BJ (cell line): ENCODE measurements at places on chromosomes 7 and 10.

GRCh38 chr7:55548295-55548731, 24.0 kb downstream of the VOPP1 start:
- DNase-seq = no peak

GRCh38 chr7:99825873-99826272, 1.9 kb upstream of the CYP3A43 start:
- no peak for DNase-seq

DNA sequence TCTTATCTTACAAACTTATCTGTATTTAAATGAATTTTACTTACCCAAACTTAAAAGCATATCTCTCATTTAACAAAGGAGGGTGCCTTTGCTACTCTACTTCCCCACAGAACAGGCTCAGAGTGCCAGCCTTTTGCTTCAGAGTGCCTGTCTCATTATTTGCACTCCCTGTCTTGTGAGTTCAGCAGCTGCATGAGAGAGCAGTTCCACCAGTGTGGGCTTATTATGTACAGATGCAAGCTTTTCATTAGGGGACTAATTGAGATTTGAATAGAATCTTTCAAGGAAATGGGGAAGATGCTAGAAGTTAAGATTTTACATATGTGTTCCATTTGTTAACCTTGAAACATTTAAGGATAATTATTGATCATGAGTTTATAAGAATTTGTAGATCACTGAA, 310.2 kb upstream of the LRRN3 start:
- no peak for DNase-seq

DNA sequence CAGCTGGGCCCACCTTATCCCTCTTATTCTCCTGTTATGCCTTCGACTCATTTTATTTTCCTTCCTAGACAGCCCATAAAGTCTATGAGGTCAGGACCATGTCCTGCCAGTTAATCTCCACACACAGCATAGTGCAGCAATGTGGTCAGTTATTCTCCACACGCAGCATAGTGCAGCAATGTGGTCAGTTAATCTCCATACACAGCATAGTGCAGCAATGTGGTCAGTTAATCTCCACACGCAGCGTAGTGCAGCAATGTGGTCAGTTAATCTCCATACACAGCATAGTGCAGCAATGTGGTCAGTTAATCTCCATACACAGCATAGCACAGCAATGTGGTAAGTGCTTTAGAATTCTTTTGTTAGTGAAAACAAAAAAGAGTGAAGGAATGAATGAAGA, 77.8 kb downstream of the TEX36 start:
- DNase-seq = no peak

- no peak for DNase-seq
Measured at GRCh38 chr10:5742116-5742515, 57.5 kb downstream of the TASOR2 start.

DNA sequence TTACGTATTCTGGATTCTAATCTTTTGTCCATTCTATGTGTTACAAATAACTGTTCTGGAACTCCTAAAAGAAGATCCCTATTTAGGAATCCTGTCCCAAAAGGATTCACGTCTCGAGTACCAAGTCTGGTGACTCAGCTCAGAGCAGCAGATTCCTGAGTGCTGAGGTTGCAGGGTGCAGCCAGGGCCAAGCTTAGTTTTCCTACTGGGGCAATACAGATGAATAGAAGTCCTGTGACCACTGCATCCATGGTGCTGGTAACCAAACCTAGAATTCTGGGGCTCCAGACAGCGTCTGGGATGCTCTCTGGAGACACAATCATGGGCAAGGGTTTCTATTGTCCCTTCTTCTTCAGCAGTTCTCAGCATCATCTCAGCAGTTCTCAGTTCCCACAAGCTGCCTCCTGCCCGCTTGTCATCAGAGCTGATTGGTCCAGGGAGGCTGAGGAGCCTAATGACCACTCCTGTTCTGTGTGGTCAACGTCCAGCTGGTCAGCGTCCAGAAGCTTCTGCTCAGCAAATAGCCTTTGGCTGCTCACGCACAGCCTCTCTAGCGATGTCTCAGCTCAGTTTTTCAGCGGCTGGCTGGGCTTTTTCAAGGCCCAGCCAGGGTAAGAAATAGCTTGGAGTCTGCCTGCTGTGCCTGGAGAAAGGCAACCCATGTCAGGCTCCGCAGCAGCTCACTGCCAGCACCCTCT, 50.4 kb upstream of the C7orf33 start:
- peak; percentile 8 for DNase-seq

DNA sequence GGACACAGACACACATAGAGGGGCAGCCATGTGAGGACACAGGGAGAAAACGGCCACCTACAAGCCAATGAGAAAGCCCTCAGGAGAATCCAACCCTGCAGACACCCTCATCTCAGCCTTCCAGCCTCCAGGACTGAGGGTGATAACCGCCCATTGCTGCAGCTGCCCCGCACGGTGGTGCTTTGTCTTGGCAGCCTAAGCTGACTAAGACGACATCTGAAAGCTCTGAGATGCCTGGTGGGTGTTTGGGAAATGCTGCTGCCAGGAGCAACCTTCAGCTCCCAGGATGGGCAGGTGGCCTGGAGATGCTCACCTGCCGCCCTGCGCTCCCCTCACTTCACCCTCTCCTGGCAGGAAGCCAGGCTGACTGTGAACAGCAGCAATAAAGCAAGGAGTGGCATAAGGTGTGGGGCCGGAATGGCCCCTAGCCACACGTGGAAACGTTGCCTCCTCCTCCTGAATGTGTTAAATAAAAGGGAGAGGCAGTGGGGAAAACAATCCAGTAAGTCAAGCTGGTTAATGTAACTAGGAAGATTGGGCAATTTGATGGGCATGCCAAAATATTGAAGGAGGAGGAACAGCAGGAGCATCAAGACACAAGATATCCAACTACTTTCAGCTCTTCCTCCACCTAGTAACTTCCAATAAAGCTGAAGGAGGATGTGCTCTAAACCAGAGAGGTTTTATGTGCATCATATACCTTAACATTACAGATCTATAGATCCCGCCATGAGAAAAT, 121.5 kb downstream of the TNS3 start:
- no peak for DNase-seq

DNA sequence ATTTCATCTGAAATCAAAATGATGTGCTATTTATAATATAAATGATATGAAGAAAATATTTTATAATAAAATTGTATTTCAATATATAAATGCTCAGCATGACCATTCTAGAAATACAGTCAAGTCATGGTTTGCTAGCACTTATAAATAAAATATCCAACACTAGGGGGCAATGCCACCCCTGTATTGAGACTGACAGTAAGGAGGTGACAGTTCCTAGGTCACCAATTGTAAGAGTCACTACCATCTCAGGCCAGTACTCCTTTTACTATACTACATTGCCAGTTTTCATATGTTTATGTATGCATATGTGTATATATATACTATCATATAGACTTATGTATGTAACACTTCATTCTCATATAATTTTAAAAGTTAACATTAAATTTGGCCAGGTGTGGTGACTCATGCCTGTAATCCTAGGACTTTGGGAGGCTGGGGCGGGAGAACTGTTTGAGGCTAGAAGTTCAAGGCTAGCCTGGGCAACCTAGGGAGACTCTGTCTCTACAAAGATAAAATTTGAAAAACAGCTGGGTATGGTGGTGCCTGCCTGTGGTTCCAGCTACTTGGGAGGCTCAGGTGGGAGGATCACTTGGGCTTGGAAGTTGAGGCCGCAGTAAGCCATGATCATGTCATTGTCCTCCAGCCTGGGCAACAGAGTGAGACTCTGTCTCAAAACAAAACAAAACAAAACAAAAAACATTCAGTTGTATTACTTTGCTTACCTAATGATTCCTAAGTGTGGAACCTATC, 2.4 kb upstream of the CNOT4 start:
- DNase-seq = no peak

DNA sequence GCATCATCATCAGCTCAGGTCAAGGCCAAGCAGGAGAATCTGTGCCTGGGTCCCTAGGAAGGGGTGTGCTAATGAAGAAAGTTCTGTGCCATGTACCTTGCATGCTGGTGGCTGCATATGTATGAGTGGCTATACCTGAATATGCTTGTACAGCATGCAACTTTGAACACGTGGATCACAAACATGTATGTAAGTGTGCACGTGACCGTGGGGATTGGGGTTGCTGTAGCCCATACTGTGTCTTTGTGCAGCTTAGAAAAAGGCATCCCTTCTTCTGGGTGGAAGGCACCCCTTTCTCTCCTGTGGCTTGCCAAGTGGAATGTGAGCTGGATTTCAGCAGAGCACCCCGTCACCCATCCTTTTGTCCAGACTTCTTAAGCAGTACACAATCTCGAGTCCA, 13.8 kb downstream of the EMX2 start:
- DNase-seq = no peak

DNA sequence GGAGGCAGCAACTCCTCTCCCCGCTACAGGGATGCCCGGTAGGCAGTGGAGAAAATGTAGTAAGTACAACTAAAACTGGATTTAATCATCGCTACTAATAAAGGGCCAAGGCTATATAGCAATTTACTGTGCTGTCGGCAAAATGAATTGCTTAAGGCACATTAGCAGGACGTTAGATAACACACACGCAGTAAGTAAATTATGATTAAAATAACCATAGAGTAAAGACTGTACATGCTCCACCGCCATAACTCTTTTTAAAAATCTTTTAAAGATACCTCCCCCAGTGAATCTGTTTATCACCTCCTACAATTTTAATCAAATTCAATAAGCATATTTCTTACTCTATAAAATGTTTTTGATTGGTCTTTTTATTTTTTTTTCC, 371.4 kb upstream of the MGMT start:
- no peak for DNase-seq

DNA sequence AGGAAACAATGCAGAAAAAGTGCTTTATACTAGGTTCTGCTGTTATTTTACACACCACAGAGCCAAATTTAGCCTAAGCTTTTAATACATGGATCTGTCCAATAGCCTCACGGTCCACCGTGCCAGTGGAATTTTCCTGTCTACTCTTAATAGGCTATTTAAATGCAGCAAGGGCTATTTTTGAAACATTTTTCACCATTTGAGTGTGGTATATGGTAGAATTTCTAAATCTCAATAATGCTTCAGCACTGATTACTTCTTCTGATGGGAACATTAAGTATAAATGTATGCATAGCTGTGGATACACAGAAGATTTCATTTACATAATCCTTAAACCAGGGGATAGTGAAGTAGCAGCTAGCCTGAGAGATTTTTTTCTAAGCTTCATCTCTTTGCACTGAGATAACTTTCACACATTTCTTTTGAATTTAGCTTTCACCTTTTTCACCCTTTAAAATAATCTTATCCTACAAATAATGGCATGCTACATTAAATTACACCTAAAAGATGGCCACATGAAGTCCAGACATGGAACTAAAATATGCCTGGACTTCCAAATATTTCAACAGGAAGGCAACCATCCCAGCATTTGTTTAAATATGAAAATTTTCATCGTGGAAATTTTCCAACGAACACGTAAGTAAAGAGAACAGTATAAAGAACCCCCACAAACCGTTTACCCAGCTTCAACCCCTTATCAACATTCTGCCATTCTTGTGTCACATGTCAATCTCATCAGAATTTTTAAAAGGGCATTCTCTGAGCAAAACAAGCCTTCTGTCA, 45.4 kb downstream of the AMPH start:
- no peak for DNase-seq

DNA sequence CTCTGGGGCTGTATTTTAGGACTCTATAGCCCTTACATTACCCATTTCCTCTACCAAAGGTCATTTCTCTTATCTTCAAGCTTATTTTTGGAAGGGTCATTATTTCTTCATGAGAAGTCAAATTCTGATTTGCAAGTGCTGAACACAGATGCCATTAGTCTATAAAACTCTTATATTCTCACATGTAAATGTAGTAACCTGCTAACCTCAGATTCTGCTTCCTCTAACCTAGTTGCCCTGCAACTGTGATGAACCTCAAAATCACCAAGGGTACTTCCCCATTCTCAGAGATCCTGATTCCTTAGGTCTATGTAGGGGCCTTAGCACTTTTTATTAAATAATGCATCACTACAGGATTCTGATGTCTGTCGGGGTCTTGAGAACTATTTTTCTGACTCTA, 6.3 kb downstream of the FAS start:
- no peak for DNase-seq

- no peak for DNase-seq
Measured at GRCh38 chr10:34360984-34361383, 454.1 kb downstream of the PARD3 start.

DNA sequence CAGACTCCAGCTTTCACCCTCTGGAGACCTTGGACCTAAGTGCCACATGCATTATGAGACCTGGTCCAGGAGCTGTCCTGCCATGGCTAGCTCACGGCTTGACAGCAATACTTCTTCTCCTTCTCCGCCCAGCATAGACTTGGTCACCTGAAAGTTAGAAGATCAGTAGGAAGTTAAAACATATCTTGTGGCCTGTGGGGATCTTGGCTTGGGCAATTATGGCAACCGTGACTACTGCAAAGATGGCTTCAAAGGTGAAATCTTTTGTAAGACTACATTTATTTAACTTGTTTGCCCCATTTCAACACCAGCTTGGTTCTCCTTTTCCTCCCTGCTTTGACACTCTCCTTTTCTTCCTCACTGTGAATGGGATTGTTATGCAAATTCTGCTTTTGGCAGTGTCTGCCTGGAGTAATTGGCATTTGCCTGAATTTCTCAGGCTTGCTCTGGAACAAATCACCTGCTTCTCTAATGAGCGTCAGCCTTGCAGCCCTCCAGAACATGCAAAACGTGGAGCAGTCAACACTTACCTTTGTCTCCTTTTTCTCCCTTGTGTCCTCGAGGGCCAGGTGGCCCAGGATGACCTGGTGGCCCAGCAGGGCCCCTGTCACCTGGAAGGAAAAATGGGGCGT, 53.4 kb downstream of the COL17A1 start:
- no peak for DNase-seq

GRCh38 chr7:92987095-92987494, 130.7 kb downstream of the SAMD9 start:
- DNase-seq = peak; percentile 21

DNA sequence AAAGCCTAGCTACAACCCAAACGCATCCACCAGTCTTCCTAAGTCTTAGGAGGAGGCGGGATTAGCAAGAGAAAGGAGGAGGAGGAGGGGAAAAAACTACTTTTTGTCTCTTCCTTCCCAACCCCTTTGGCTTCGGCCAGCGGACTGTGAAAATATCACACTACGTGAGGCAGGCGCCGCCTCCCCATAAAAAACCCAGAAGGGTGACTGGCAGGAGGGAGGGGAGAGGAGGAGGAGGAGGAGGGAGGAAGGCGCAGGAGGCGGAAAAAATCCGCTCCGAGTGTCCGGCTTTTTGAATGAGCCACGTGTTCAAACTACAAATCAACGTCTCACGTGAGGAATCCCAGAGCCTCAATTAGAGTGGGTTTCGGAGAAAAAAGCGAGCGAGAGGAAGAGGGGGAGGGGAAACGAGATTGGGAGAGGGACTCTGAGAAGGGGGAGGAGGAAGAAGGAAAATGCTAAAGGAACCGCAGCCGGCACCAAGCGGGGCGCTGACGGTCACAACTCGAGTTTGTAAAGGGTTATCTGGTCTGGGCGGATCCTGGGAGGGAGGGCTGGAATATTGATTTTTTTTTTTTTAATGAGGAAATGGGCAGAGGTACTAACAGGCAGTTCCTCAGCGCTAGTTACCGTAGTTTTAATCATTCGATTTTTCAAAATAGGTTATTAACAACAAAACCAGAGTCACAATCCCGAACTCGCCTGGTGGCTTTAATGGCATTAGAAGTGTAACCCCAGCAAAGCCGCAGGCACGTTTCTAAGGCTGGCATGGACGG, at the start of gene IGF2BP3:
Gene IGF2BP3 (minus strand): TSS at position 162 of the 776 bp plus-strand sequence. CDS start 381 bp downstream, outside the sequence.
- no peak for DNase-seq

- DNase-seq = no peak
Measured at GRCh38 chr10:108789919-108790318, 1133.4 kb downstream of the XPNPEP1 start.

GRCh38 chr7:38819463-38819862, 89.5 kb downstream of the VPS41 start:
- no peak for DNase-seq
